ENCODE measurements at places on chromosomes 1 and 21. TPM values are rescaled to one million over a fixed set of nuclear protein-coding genes. Genes with fewer than 3 reads are reported as not detected.
A peak's percentile ranks its signal among the peaks of the same experiment; 100 is the strongest.

DNA sequence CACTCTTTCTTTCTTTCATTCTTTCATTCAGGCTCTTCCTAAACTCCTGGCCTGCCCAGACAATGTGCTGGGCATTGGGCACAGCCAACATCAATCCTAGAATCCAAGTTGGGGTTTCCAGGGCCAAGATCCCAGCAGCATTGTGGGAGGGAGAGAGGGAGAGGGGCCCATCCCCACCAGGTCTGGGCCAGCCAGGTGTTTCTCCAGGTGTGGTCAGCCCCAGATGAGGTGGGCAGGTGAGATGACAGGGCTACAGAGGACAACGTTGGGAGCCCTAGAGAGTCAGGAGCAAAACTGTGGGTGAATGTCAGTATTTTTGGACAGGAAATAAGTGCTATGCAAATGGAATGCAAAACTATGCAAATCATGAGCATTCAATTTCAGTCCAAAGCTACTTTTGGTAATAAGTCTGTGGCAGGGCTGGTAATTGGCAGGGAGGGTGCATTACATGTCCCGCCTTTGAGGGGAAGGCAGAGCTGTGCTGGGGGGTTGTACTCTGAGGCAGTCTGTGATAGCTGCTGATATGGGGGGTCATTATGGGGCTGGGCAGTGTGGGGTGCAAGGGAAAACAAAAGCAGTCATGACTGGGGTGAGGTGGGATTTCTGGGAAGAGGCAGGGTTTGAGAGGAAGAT, 139.9 kb upstream of the IGSF21 start:
- H3K4me3 ChIP-seq = no peak overlapping the region
- no peaks in the 10 kb centered on the region for H3K4me1 ChIP-seq
- no peak for DNase-seq
- H3K36me3 ChIP-seq = no peaks in the 10 kb centered on the region
- no peak overlapping the region for H3K27ac ChIP-seq

DNA sequence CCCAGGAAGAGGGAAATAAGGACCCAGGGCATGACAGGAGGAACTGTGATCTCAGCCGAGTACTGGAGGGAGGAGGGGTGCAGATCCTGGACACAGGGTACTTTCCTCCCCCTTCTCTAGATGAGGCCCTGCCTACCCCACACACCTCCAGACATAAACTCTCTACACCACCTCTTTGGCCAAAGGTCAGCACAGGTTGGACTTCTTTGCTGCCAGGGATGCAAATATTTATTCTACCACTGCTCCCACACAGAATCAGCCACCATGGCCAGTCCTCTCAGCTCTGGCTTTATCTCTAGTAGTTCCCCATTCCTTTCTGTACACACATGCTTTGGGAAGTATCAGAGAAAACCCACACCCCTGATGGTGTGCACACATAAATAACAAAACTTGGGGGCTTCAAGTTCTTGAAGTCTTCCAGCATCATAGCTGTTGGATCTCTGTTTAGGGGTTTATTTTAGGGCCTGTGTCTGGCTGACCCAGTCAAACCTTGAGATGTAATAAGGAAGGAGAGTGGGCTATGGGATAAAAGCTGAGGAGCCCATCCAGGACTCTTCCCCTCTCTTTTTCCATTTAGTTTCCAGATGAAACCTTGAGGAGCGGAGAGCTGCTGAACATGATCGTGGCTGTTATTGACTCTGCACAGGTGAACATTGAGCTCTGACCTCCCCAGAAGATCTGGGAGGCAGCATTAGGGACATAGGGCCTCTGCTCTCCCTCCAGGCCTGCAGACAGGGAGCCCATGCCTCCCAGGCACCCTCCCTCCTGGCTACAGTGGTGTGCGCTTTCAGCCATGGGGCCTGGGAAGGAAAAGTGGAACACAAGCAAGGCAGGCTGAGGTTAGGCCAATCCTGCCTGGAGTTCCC, 6.7 kb upstream of the SLC27A3 start:
- no peak overlapping the region for H3K27ac ChIP-seq
- no peak overlapping the region for H3K4me3 ChIP-seq
- H3K4me1 ChIP-seq = peaks cover 3% of the 10 kb centered on the region
- no peaks in the 10 kb centered on the region for H3K27me3 ChIP-seq

DNA sequence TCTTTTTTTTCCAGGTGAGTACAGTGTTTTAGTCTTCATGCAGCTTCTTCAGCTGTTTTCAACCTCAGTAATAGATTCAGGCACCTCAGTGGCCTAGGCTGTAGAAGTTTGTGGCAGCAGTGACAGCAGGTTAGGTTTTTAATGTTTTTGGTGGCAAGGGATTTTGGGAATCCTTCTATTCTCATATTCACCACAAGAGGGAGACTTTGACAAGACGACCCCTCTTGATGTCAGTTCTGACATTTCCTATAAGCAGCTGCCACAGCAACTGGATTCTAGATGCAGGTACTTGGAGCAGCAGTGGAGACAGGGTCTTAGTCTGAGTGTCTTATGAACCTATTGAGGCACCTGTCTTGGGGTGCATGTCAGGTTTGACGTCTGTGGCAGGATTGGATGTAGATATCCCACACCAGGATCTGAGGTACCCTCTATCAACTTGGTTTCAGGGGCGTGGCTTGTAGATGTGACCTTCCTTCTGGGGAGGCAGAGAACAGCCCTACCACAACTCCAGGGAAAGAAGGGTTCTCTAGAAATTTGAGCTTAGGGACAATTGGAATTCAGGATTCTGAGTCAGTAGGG, 1104.2 kb upstream of the TMPRSS15 start:
- DNase-seq = no peak
- H3K27me3 ChIP-seq = no peaks in the 10 kb centered on the region
- H3K36me3 ChIP-seq = no peaks in the 10 kb centered on the region
- no peak overlapping the region for H3K4me3 ChIP-seq

DNA sequence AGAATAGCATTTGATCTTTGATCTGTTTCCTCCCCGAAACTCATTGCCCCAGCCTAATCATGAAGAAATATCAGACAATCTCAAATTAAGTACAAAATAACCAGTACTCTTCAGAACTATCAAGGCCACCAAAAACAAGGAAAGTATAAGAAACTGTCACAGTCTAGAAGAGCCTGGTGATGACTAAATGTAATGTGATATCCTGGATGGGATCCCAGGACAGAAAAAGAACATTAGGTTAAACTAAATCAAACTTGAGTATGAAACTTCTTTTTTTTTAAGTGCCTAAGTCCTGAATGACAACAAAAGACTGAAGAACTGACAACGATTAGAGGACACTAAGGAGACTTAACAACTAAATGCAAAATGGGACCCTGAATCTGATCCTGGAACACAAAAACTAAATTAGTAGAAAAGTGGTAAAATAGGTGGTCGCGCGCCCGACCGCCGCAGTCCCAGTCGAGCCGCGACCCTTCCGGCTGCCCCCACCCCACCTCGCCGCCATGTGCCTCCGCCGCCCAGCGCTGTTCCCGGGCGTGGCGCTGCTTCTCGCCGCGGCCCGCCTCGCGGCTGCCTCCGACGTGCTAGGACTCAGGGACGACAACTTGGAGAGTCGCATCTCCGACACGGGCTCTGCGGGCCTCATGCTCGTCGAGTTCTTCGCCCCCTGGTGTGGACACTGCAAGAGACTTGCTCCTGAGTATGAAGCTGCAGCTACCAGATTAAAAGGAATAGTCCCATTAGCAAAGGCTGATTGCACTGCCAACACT, 5.5 kb upstream of the PRKAB2 start:
- H3K4me3 ChIP-seq = no peak overlapping the region
- H3K4me1 ChIP-seq = peaks cover 12% of the 10 kb centered on the region
- no peak for DNase-seq
- peaks cover 3% of the 10 kb centered on the region for H3K36me3 ChIP-seq

- peaks cover 91% of the 10 kb centered on the region for H3K4me1 ChIP-seq
- no peaks in the 10 kb centered on the region for H3K36me3 ChIP-seq
- DNase-seq = no peak
- H3K4me3 ChIP-seq = no peak overlapping the region
- no peaks in the 10 kb centered on the region for H3K27me3 ChIP-seq
- peak overlapping the region; percentile 82 for H3K27ac ChIP-seq
These were observed 91.6 kb upstream of the RUNX3 start for GRCh38 chr1:25021591-25022215.

GRCh38 chr1:207969528-207969927, 58.6 kb upstream of the CD34 start:
- peaks cover 1% of the 10 kb centered on the region for H3K36me3 ChIP-seq
- peaks cover 31% of the 10 kb centered on the region for H3K27me3 ChIP-seq
- no peak for DNase-seq

DNA sequence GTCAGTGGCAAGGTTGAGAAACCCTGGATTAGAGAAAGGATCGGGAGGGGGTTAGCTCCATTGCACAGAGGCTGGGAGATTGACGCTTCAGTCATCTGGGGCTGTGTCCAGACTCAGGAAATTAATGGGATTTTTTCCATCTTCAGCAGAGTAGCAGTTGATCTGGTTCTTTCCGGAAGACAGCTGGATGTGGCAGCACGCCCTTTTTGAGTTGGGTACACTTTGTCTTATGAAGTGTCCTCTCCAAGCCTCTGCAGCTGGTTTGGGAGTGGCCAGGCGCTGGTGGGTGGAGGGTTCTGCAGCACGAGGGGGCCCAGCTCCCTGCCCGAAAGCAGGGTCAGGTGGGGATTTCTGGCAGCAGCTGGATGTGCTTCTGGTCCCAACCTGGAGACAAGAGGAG, 95.1 kb downstream of the TAS1R2 start:
- H3K27me3 ChIP-seq = peaks cover 15% of the 10 kb centered on the region
- H3K4me3 ChIP-seq = no peak overlapping the region
- no peak overlapping the region for H3K27ac ChIP-seq
- DNase-seq = no peak

GRCh38 chr1:232143315-232143886, 486.5 kb downstream of the SIPA1L2 start:
- H3K27me3 ChIP-seq = peaks cover 7% of the 10 kb centered on the region
- H3K27ac ChIP-seq = no peak overlapping the region
- no peak for DNase-seq
- H3K36me3 ChIP-seq = no peaks in the 10 kb centered on the region
- H3K4me1 ChIP-seq = no peaks in the 10 kb centered on the region

- no peak overlapping the region for H3K4me3 ChIP-seq
- H3K27ac ChIP-seq = no peak overlapping the region
- no peaks in the 10 kb centered on the region for H3K27me3 ChIP-seq
- peaks cover 9% of the 10 kb centered on the region for H3K36me3 ChIP-seq
- DNase-seq = no peak
- H3K4me1 ChIP-seq = peaks cover 7% of the 10 kb centered on the region
These were observed 107.9 kb downstream of the USP25 start for GRCh38 chr21:15837645-15838044.

TINAGL1 gene
- not detected for total RNA-seq

NTNG1 gene
- total RNA-seq = not detected

CASQ1 gene
- total RNA-seq = not detected

FNBP1L gene
- total RNA-seq = 0.16 TPM
